Activated CD8-positive, alpha-beta memory T cell treated with anti-CD3 and anti-CD28 coated beads, Interleukin-2, amount 50 U/mL, for 4 hours (primary cell): ENCODE measurements at places on chromosomes 3 and 15.

- DNase-seq: no peak
Measured at GRCh38 chr15:81334768-81335435, 11.0 kb upstream of the STARD5 start.

- DNase-seq: no peak
Measured at GRCh38 chr3:167843481-167843880, 108.0 kb downstream of the SERPINI1 start.

GRCh38 chr3:141963301-141963700, 86.9 kb downstream of the ATP1B3 start:
- DNase-seq: no peak

GRCh38 chr3:119681279-119681678, 4.1 kb upstream of the COX17 start:
- no peak for DNase-seq

- DNase-seq: no peak
Measured at GRCh38 chr3:51637941-51638471, 33.0 kb upstream of the TEX264 start.

DNA sequence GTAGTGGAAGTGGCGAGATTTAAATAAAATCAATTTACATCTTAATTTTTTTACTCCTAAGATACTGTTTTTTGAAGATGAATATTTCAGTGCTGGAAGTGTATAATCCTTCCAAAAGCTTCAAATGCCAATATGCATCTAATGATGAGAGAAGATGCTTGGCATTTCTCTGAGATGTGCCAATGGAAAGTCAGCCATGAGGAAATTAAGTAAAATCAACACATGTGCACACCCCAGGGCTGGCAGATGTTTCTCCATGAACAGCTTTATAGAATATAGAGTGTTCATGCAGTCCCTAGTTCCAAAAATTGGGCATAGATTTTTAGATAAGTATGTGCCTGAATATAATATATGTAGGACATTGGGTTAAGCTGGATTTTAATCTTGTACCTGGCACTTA, 90.1 kb downstream of the CPNE4 start:
- DNase-seq: no peak

- no peak for DNase-seq
Measured at GRCh38 chr15:67925182-67925581, 85.3 kb upstream of the RNU6-1 start.

DNA sequence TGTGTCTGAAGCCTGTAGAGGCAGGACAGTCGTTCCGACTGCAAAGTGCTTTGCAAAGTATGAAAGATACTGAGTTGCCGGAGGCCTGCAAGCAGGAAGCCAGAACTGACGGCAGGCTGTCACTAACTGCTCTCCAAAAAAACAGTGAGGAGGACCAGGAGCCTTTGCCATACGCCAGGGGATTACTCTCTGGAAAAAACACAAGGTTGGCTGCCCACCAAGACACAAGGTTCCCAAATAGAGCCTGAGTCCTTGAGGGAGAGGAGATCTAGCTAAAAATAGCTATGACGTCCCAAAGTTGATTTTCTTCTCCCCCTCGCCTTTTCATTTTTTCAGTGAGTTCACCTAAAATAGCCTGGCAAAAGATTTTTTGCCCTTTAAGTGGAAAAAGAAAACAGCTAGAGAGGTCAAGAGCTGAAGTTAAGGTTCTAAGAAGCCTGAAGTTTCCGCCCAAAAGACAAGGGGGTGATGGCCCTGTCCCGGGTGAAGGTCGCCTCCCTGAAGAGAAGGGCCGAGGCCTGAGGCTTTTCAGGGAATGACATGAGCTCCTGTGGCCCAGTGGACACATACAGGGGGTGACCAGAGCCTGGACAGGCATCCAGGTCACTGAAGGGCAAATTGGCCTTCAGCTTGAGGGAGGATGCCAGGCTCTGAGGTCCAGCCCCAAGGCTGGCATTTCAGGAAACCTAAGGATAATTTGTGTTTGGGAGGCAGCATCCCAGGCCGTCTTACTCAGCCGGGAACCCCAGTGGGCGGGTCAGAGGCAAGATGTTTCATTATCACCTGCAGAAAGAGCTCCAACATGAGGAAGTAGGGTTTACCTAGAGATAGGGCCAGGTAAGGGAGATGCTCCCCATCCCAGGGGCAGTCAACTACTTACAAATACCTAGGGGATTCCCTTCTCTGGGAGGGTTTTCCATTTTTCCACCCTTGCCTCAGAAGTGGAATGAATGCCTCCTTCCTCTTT, 44.9 kb upstream of the DGKG start:
- no peak for DNase-seq

DNA sequence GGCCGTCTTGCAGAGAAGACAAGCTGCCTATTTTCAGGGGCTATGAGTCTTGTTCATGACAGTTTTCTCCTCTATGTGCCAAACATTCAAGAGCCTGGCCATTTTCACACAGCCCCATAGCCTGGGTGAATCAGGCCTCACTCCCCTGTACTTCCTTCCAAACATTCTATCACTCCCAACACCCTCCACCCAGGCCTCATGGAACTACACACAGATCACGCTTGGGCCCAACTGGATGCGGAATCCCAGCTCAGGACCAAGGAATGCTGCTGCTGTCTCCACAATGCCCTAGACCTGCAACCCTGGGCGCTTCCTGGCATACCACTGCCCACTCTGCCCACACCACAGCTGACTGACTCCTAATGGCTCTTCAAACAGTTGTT, 39.4 kb upstream of the PCSK6 start:
- no peak for DNase-seq

DNA sequence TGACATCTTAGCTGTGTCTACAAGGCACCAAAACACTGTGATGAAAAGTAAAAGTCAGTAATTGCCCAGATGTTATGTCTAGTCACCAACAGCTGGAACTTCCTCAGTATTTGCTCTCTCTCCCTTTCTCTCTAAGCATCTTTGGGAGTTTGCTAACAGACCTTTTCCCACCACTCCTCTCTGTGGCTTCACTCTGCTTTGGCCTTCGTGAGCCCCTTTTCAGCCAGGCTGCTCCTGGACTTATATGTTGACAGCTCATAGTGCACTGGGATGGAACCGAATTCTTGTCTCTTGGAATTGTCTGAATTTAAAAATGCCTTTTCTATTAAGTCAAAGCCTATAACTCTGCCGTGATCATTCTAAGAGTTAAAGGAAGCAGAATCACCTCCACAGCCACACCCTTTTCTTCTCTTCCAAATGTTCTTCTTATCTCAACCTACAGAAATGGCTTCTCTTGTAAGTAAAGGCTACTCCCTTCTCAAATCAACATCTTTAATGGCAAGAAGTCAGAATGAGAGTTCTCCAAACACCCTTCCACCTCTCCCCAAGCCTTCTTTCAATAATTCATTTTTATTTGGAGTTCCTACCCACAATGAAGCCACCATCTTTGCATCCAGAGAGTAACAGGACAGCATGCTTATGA, 17.2 kb upstream of the FOXP1 start:
- no peak for DNase-seq

DNA sequence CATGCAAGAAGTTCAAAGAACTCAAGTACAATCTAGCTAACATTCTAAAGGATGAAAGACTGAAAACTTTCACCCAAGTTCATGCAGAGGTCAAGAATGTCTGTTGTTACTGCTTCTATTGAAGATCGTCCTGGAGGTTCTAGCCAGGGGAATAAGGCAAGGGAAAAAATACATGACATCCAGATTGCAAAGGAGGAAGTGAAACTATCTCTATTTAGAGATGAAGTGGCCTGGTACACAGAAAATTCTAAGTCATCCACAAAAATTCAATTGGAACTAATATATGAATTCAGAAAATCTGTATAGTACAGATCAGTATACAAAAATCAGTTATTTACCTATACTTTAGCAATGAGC, 693.0 kb downstream of the NR2F2 start:
- DNase-seq: no peak

DNA sequence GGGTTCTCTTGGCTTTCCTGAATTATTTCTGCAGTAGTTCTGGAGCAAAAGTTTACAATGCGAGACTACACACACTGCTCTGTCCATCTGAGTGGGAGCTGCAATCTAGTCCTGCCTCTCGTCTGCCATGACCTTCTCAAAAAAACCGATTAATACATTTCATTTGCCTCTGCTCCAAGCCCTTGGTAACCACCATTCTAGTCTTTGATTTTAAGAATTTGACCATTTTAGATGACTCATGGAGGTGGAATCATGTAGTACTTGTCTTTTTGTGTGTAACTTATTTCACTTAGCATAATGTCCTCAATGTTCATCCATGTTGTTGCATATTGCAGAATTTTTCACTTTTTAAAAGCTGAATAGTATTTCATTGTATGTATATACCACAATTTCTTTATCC, 356.9 kb downstream of the SV2B start:
- DNase-seq: no peak

GRCh38 chr3:177824190-177824786, 627.0 kb upstream of the TBL1XR1 start:
- no peak for DNase-seq

- DNase-seq: no peak
Measured at GRCh38 chr3:25424614-25425013, 3.4 kb upstream of the RARB start.

- DNase-seq: no peak
Measured at GRCh38 chr3:106006001-106006400, 137.2 kb upstream of the CBLB start.

- DNase-seq: no peak
Measured at GRCh38 chr3:110149763-110150162, 812.4 kb upstream of the DPPA4 start.

- DNase-seq: no peak
Measured at GRCh38 chr3:18841422-18842343, 306.6 kb upstream of the KCNH8 start.

DNA sequence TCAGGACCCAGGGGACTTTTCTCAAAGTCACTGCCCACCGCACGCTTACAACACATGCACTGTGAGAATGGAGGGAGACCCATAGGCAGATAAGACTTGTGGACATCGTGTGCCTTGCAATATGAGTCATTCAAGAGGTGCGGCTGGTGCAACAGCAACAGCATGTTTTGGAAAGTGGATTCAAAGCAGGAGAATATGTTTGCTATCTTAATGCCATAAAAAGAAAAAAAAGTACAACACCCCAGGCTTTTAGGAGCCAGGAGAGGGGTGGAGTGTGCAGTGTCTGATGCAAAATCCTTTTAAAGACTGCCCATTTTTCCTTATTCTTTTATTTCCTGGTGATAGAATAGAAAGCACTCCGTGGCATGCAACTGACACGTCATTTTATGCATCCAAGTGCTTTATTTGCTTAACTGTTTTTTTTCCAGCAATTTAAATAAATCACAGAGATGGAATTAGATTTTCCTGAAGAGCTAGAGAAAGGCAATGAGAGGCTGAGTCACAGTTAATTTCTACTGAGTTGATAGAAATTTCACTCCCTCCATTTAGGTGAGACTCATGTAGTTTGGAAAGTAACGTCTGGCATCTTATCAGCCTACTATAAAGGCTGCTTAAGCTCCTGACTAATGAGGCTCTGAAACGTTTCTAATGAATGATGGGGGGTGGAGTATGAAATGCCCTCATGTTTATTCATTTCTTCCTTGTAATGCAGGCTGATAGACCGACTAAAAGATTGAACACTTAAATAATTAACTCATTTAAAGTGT, 96.4 kb downstream of the NSUN3 start:
- no peak for DNase-seq

DNA sequence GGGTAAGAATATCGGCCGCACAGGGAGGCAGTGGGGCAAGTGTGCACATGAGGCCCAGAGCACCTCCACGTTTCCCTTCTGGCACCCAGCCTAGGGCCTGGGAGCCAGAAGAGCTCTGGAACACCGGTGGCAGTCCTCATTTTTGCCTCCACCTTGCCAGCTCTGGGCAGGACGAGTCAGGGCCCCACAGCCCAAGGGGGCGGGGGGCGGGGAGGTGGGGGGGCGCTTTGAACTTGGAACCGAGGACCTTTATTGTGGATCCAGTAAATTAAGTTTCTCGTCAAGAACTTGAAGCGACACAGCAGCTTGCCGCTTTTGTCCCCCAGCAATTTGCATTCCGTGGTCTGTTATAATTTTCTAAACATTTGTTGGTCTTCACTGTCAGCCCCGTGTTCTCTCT, 66.8 kb downstream of the SLC6A11 start:
- no peak for DNase-seq

GRCh38 chr15:31325595-31326155, 960 bp upstream of the KLF13 start:
- peak; percentile 63 for DNase-seq

DNA sequence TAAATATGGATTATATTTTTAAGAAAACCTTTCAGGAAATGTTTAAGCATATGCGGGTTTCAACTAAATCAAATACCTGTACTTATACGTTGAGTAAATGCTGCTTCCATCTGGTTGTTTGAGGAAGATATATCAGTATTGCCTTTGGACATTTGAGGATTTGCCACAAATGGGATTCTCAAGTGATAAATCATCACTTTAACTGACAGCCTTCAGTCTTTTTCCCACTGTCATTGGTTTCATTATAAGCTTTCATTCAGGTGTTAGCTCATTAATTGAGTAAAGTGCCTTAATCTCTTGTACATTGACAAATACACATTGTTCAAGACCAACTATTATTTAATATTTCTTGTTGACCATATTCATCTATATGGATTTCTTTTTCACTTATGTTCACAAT, 217.2 kb downstream of the EDEM1 start:
- no peak for DNase-seq

DNA sequence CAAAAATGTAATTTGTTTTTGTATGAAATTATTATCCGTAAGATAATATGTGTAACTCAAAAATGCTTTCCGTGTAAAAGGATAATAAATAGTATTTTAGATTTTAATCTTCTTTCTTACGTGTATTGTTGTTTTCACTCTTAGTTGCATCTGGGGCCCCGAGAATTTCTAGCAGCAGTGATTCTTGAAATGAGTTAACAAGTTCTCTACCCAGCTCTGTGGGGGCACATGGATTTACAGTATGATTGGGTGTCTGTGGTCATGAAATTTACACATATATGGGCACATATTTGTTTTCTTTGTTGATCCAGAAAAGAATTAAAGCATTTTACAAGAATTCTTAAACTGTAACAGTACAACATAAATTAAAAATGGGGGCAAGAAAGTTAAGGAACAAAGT, 145.9 kb upstream of the LRRFIP2 start:
- DNase-seq: no peak

GRCh38 chr3:194161131-194162045, 25.4 kb downstream of the HES1 start:
- DNase-seq: no peak

- DNase-seq: no peak
Measured at GRCh38 chr15:49040151-49040550, 6.1 kb downstream of the SECISBP2L start.

- DNase-seq: no peak
Measured at GRCh38 chr15:34616613-34617012, 33.2 kb upstream of the GOLGA8B start.

GRCh38 chr3:49401766-49402165, 10.0 kb downstream of the RHOA start:
- DNase-seq: no peak

DNA sequence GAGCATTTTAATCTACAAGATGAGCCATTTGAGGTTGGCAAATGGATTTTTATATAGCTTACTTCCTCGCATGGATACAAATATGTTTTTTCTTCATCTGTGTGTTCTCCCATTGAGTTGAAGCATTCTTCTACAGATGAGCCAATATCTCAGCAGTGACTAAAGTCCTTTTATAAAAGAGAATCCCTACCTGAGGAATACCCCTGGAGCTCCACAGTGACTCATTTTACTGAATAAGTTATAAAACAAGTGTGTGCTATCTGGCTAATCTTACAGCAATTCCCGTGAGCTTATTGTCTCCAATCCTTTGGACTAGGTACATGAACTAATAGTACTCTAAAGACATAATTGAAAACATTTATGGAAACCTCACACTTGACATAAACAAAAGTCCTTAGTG, 354.2 kb upstream of the BCHE start:
- no peak for DNase-seq

GRCh38 chr3:188942191-188942590, 229.6 kb upstream of the TPRG1 start:
- DNase-seq: no peak
